ENCODE measurements at places on chromosomes 1 and 21.

DNA sequence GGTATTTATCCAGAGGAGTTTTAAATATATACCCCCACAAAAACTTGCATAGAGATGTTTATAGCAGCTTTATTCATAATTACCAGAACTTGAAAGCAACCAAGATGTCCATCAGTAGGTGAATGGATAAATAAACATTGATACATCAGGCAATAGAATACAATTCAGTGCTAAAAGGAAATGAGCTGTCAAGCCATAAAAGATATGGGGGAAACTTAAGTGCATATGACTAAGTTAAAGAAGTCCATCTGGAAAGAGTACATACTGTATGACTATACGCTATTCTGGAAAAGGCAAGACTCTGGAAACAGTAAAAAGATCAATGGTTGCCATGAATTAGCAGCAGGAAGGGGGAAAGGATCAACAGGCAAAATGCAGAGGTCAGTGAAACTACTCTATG is 366.7 kb downstream of the HHIPL2 start:
- DNase-seq: no peak

DNA sequence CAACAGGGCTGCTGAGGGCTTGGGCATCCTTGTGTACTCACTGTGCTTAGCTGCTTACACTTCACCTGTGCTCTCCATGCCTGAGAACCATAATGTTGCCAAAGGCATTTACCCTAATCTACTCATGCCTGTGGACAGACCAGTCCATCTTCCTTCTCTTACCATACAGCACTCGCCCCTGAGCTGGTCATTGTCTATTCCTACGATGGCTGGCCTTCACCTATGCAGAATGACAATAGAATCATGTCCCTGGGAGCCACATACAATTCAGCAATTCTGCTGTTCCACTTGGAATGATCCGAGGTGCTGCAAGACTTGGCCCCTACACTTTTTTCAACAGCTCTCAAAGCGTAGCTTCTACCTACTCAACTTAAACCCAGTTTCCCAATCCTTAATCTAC is 96.5 kb downstream of the PAPPA2 start:
- DNase-seq: peak; percentile 58

DNA sequence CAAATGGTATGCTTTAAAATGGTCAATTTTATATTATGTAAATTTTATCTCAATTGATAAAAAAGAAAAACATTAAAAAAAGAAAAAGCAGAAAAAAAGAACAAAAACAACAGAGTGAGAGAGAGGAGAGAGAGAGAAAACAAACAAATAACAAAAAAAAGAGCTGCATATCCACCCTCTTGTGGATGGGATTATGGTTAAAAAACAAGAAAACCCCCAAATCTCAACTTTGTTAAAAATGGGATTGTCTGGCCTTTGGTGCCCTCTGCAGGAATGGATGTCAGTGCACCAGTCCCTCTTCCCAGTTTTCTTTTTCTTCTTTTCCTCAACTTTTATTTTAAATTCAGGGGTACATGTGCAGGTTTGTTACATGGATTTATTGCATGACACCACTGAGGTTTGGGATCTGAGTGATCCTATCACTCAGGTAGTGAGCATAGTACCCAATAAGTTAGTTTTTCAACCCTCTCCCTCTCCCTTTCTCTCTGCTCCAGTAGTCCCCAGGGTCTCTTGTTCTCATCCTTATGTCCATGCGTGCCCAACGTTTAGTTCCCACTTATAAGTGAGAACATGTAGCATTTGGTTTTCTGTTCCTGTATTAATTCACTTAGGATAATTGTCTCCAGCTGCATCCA is 28.1 kb downstream of the RNF187 start:
- DNase-seq: peak; percentile 42

GRCh38 chr21:35273333-35273732 is 224.2 kb upstream of the RUNX1 start:
- no peak for DNase-seq

DNA sequence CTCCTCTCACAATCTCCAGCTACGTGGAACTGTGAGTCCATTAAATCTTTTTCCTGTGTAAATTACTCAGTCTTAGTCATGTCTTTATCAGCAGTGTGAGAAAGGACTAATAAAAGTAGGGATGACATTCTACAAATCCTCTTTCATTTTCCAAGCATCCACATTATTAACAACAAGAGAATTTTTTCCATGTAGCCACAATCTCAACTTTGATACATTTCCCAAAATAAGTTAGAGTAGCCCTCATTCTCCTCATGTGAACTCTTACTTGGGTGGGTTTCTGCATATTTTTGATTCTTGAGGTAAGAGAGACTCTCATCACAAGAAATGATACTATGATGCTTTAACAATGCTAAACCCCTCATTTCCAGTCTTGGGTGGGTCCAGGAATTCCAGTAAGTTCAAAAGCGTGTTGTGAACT is 52.8 kb downstream of the TNFSF18 start:
- no peak for DNase-seq

- DNase-seq: no peak
Measured at GRCh38 chr21:46079352-46080170, 18.4 kb upstream of the COL6A2 start.

DNA sequence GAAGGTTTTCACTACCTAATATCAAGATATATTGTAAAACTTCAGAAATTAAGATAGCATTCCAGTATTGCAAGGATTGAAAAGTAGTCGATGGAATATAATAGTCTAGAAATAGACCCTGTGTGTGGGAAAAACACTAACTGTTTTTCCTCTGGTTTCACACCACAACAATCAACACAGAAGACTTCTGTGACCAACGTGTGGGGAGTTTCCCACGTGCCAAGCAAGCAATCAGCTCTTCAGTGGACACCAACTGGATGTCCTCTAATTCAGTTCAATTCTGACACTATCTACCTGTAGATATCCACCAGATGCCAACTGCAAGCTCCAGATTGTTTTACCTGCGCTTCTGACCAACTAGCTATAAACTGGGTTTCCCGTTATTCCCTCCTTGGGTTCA is 12.1 kb downstream of the CD244 start:
- no peak for DNase-seq

GRCh38 chr1:43004587-43005459 is 46.2 kb upstream of the SLC2A1 start:
- no peak for DNase-seq

DNA sequence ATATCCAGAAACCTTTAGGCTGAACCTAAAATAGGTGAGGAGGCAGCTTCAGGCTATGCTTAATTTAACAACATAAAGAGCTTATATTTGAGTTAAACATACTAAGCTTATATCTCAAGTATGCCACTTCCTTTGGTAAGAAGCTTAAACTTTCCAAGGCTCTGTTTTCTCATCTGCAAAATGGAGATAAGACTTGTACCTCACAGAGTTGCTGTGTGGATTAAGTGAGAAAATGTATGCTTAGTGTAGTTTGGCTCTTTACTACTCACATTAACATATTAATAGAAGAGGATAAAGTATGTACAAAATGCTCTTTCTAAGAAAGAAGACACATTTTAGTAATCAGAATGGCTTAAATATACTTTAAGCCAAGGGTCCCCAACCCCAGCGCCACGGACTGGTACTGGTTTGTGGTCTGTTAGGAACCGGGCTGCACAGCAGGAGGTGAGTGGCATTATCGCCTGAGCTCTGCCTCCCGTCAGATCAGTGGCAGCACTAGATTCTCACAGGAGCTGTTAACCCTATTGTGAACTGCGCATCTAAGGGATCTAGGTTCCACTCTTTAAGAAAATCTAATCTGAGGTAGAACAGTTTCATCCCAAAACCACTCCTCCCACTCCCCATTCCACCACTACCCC is 77.2 kb downstream of the HS2ST1 start:
- no peak for DNase-seq

DNA sequence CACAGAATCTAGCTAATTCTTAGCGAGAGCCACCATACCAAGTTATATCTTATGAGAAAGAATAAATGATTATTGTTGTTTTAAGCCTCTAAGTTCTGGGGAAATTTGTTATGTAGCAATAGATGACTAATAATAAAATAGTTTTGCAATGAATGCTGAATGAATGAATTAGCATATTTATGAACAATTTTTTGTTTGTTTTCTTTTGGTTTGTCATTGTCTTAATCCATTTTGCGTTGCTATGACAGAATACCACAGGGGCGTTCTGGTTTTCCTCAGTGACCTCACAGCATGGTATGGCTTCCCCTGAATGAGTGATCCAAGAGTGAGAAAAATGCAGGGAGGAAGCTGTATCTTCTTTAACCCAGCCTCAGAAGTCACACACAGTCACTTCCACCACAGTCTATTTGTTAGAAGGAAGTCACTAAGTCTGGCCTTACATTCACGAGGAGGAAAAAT is 53.8 kb upstream of the HPDL start:
- DNase-seq: peak; percentile 8

GRCh38 chr1:98796049-98796448 is 134.5 kb downstream of the SNX7 start:
- no peak for DNase-seq

GRCh38 chr1:40782371-40782956 is 1.1 kb upstream of the KCNQ4 start:
- DNase-seq: no peak

GRCh38 chr1:43803646-43804045 is 96.3 kb downstream of the ST3GAL3 start:
- no peak for DNase-seq

- no peak for DNase-seq
Measured at GRCh38 chr1:8871539-8871935, 6.9 kb downstream of the ENO1 start.

DNA sequence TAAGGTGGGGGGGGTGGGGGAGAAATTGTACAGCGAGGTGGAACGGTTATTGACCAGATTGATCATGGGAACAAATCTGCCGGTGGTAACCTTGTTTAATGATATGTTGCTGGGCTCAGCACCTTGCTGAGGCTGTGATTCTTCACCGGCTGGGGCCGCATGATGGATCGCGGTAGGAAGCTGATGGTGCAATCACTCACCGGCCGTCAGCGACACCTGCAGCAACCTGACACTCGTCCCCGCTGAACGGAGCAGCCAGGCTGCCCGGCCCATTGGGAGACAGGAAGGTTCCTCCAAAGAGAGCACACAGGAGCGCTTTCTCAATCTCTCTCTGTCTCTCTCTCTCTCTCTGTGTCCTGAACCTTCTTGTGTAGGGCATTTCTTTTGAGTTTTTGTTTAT is 128.5 kb upstream of the RRP15 start:
- DNase-seq: peak; percentile 49

GRCh38 chr21:34570313-34570712 is 44.6 kb downstream of the RCAN1 start:
- no peak for DNase-seq

DNA sequence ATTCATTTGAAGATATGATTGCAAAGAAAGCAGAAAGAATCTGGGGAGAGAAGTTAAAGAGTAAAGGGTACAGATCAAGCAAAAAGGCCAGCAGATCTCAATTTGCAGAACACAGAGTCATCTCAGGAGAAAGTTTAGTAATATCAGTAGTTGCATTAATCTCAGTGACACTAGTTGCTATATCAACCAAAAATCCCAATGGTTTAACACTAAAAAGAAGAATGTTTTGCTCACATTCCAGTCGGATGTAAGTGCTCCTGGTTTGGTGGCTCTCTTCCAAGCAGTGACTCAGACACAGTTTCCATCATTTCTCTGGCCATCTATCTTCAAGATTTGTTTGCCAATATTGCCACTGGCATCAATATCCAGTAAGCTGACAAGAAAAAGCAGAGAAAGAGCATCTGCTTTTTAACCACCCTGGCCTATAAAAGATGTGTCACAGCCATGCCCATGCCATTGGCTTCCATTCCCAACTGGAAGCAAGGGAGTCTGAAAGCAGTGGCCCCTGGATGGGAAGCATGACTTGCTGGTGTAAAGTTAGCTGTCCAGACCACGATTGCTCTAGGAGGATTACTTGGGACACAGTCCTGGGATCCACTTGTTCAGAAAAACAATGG is 45.5 kb upstream of the AIM2 start:
- no peak for DNase-seq

- DNase-seq: peak; percentile 28
Measured at GRCh38 chr1:67735806-67736627, 51.0 kb downstream of the GADD45A start.

DNA sequence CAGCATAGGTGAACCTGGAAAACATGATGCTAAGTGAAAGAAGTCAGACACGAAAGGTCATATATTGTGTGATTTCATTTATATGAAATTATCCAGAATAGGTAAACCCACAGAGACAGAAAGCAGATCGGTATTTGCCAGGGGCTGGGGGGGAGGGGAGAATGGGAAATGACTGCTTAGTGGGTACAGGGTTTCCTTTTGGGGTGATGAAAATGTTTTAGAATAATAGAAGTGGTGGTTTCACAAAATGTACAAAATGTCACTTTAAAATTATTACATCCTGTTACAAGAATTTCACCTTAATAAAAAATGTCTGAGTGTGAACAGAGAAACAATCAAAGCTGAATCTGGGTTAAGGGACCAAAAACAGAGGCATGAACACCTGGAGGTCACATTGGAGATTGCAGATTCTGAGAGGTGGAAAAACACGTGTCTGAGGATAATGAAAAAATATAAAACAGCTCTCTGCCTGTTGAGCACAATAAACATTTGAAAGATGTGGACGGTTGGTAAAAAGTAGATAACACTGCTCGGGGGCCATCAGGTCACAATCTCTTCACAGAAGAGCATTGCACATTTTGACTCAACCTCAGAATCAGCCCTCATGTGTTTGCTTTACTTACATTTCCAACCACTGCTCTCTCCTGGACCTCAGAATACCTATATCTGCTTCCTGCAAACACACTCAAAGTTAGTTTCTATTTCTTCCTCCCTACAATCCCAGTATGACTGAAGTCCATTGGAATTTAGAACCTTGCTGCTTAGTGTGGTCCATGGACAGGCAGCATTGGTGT is 3.2 kb downstream of the SLAMF6 start:
- peak; percentile 59 for DNase-seq

DNA sequence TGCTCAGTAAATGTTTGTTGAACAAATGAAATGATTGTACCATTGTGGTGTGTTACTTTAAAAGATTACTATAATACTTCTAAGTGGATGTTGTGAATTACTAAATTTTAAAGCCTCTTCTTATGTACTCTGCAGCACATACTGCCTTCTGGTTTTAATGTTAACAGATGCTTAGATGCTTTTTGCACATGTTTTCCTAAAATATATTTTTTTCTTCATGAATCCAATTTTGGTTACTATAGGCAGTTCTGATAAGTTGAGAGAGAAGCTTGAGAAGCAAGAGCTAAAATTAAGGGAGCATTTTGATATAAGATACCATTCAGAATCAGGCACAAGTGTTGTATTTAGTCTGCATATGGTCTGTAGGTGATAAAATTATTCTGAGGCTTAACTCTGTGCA is 21.3 kb downstream of the CTTNBP2NL start:
- DNase-seq: no peak

GRCh38 chr1:41418857-41419583 is 57.8 kb downstream of the FOXO6 start:
- peak; percentile 90 for DNase-seq
